ENCODE measurements at places on chromosomes 1 and 21. TPM values are rescaled to one million over a fixed set of nuclear protein-coding genes. Genes with fewer than 3 reads are reported as not detected.

DDR2 gene
- total RNA-seq, result 101 TPM

ETV3L gene
- total RNA-seq, result not detected

SIM2 gene
- 0.63 TPM for total RNA-seq

KLF17 gene
- 0.95 TPM for total RNA-seq

SEMA6C gene
- 10.4 TPM for total RNA-seq

S100A5 gene
- total RNA-seq, result not detected

FTCD gene
- 0.48 TPM for total RNA-seq

COL6A1 gene
- 678 TPM for total RNA-seq

Data from urinary bladder (tissue), 4 donors.